Left lung (tissue), 14 donors: ENCODE measurements at places on chromosomes 7 and 10. TPM values are rescaled to one million over a fixed set of nuclear protein-coding genes. Genes with fewer than 3 reads are reported as not detected.

- no peak for DNase-seq
Observed at GRCh38 chr10:124255556-124255955, 162.2 kb upstream of the CHST15 start.

GRCh38 chr7:31950091-31950755, 120.0 kb downstream of the PDE1C start:
- DNase-seq = no peak

DNA sequence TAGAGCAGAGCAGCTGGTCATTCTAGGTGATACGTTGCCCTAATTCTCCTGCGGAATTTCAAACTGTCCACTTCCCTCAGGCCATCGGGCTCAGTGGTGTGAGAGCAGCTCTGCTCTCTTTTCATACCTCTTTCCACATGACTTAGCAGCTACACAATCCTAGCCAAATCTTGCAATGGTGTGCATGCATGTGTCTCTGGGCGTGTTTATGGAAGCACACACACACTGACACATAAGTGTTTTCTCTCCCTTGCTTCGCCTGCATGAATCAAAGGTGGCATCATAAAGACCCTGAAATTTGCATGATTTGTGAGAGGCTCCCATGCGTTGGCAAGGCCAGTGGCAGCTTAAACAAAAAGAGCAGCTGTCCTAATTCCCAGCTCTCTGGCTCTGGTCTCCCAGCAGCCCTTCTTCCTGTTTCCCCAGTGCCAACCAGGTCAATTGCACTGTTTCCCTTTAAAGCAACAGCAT, 1189.5 kb downstream of the GATA3 start:
- DNase-seq = no peak

DNA sequence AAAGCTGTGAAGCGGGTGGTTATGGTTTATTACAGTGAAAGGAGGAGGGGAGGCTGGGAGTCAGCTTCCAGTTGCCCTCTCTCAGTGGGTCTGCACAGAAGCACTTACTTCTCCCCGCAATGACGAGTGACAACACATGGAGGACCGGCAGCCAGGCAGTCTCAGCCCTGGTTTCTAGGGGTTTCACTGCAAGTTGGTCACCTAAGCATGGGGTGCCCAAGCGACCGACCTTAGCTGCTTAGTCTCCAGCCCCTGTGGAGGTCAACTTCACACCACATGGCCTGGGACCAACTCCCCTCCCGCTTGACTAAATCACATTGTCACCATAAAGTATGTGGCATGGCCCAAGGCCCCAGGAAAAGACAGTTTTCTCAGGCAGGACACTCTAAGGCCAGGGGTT, 99.9 kb upstream of the ZNF32 start:
- DNase-seq = no peak

- DNase-seq = no peak
Observed at GRCh38 chr10:28331841-28332240, 29.0 kb upstream of the MPP7 start.

DNA sequence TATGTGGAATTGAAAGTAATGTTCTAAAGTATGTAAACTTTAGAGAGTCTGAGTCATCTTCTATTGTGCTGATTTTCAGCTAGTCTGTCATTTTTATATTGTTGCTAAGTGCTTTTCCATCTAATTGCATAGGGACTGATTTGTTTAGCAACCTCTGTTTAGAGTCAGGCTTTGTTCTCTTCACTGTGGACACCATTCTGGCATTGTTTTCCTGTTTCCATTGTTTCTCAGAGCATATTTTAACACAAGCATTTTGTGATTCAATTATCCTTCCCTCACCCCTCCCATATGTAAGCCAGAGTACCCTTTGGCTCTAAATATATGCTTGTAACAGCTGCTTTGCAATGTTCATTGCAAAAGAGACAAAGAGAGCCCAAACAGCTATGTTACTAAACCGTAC, 748.4 kb upstream of the PHF14 start:
- peak; percentile 31 for DNase-seq

GRCh38 chr10:94710578-94710977, 27.0 kb downstream of the CYP2C18 start:
- DNase-seq = no peak

- DNase-seq = no peak
Observed at GRCh38 chr7:37815671-37816371, 32.6 kb upstream of the NME8 start.

TBXAS1 gene
- 9.1 TPM for polyA plus RNA-seq

DNA sequence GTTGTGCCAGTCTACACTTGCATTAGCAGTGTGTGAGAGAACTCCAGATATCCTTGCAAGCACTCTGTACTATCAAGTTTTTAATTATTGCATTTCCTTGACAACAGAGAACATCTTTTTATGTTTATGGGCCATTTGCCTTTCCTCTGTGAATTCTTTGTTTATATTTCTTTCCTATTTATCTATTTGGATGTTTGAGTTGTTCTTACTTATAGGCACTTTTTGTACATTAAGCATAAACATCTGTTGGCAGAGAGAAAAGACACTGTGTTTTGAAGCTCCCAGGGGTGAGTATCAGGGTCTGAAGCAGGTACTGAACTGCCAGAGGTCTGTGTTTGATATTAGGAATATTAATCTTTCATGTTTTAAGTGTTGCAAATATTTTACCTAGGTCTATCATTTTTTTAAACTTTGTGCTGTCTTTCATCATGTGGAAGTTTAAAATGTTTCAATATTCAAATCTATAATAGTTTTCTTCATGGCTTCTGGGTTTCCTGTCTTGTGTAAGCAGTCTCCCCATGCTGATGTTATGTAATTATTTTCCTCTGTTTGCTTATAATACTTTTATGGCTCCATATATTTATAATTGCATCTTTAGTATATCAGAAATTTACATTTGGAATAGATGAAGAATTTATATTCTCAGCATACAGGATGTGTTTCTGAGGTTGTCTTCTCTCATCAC, 17.7 kb upstream of the PDCD4 start:
- DNase-seq = no peak

- peak; percentile 47 for DNase-seq
Observed at GRCh38 chr7:50791938-50792341, 9.2 kb upstream of the GRB10 start.

MMP21 gene
- polyA plus RNA-seq = 1.2 TPM

BUB3 gene
- 111 TPM for polyA plus RNA-seq

- no peak for DNase-seq
Observed at GRCh38 chr7:157684909-157685429, 348.2 kb downstream of the DNAJB6 start.

GRCh38 chr7:149824301-149824741, 13.9 kb upstream of the ZNF862 start:
- no peak for DNase-seq
